ENCODE measurements at places on chromosomes 11 and 22.

- no peak for DNase-seq
These were observed 12.7 kb upstream of the ARHGEF17 start for GRCh38 chr11:73295241-73295995.

GRCh38 chr11:12235947-12236743, 125.8 kb downstream of the MICAL2 start:
- peak; percentile 47 for DNase-seq

GRCh38 chr11:3159296-3160190, 5.6 kb downstream of the OSBPL5 start:
- no peak for DNase-seq

DNA sequence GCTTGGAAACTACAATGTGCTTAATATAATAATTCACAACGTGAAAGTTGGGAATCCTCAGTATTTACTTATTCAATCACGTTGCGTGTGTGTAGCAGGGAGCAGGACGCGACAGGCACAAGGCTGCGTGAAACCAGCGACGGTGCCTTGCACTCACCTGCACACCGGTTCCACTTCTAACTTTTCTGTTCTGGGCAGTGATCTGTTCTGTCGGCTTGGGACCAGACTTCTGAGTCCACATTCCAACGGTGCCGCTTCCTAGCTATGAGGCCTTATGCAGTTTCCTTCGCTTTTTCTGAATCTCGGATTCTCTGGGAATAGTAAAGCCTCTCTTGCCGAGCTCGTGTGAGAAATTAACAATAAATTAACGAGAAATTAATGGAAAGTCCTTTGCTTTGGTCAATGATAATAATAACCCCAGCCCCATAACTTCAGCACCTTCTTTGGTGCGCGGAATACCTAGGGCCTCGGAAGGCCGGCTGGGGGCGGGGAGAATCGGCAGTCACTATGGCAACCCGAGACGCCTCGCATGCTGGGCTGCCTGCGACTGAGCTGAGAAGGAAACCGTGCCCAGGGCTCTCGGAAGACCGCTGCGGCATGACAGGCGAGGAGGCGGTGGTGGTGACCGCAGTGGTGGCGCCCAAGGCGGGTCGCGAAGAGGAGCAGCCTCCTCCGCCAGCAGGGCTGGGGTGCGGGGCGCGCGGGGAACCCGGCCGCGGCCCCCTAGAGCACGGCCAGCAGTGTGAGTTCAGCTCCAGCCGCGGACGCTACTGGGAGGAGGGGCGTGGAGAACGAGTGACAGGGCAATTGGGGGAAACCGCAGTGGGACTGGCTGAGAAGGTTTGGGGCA, at the start of gene C11orf97:
TSS of gene C11orf97 (plus strand) at position 530 of the 850 bp plus-strand sequence. CDS start at position 598, 68 bp downstream.
- no peak for DNase-seq

- no peak for DNase-seq
These were observed 407.3 kb upstream of the CCDC90B start for GRCh38 chr11:83693306-83693992.

GRCh38 chr22:46069521-46070214, 80.7 kb upstream of the PPARA start:
- peak; percentile 81 for DNase-seq

All from fibroblast of the conjunctiva (primary cell).